ENCODE measurements at places on chromosomes 5 and 9.

DNA sequence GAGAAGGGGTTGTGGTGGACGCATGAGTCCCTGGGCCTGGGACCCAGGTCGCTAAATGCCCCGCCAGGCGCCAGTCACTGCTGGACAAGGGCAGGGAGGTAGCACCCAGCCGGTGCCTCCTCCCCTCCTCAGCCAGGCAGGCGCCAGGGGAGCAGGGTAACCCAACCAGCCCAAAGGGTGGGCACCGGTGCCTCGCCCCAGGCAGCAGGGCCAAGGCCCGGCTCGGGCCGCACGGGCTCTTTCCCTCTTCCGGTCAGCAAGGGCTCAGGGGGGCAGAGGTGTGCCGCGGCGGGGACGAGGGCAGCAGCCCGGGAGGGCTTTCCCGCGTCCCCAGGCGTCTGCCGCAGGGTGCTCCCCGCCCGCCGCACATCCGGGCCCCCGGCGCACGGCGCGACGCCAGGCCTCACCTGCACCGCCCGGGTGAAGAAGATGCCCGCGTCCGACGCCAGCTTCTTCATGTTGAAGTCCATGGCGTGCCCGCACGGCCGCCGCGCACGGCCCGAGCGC lies 393 bp downstream of the SH3GLB2 start:
- no peak for DNase-seq

- no peak for DNase-seq
Observed at GRCh38 chr5:135395451-135395850, 3.6 kb downstream of the MACROH2A1 start.

- peak; percentile 82 for DNase-seq
Observed at GRCh38 chr5:73136055-73136562, 15.7 kb downstream of the TMEM171 start.

- peak; percentile 54 for DNase-seq
Observed at GRCh38 chr5:67094476-67095300, 101.9 kb downstream of the CD180 start.

DNA sequence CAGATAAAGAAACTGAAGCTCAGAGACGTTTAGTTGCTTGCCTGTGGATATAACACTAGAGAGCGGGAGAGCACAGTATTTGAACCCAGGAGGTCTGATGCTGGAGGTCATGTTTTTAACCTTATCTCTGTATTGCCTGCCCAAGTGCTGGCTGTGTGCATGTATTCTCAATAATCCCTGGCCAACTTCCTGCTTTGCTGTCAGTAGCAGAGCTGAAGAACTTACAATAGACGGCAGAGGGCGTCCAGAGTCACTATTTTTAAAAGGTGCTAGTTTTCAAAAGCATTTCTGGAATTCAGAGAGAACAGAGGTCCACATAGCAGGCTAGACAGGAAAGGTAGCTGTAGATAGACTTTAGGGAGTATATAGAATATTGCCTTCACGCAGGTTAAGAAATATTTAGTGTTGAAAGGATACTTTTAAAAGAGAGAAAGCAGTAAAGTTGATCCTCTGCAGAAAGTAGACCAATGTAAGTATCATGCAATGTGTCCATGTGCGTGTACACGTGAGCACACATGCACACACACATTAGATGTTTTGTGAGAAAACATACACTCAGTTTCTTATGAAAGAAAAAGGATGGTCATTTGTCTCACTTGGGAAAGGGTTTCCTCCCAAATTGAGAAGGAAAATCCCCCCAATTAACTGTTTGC lies 46.3 kb downstream of the PTCD2 start:
- DNase-seq: peak; percentile 81

GRCh38 chr5:133086366-133086875 lies 34.6 kb downstream of the HSPA4 start:
- no peak for DNase-seq

GRCh38 chr5:174448041-174448440 lies 276.3 kb upstream of the MSX2 start:
- DNase-seq: no peak

GRCh38 chr9:134411440-134412297 lies 85.4 kb downstream of the RXRA start:
- peak; percentile 38 for DNase-seq

DNA sequence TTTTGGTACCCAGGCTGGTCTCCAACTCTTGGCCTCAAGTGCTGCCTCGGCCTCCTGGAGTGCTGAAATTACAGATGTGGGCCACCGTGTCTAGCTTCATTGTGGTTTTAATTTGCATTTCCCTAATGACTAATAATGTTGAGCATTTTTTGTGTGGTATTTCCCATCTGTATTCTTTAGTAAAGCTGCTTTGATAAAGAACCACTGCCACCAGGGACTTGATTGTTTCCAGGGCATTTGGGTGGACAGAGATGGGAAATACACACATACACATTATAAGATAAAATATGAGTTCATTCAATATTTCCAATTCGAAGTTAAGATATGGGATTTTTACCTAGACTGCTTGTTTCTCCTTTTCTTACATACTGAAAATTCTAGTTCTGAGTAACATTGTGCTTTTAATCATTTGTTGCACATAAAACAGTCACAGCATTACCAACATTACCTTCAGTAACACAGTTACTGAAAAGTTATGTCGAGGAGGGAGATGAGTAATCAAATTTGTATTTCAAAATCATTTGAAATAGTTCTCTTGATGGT lies 28.9 kb downstream of the HABP4 start:
- DNase-seq: peak; percentile 43

DNA sequence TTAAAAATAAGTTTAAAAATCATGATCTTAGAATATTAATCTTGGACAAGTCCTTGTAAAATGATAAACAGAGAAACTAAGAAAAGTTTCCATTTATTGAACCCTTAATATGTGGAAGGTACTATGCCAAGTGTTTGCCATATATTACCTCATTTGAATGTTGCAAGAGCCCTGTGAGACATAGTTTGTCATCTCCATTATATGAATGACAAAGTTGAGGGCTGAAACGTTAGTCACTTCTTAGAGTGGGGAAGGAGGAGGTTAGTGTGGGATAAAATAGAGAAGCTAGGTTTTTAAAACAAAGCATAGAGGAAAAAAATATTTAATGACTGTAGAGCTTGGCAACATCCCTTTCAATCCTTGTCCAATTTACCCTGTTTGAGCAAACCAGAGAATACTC lies 2.0 kb downstream of the TNC start:
- peak; percentile 89 for DNase-seq

DNA sequence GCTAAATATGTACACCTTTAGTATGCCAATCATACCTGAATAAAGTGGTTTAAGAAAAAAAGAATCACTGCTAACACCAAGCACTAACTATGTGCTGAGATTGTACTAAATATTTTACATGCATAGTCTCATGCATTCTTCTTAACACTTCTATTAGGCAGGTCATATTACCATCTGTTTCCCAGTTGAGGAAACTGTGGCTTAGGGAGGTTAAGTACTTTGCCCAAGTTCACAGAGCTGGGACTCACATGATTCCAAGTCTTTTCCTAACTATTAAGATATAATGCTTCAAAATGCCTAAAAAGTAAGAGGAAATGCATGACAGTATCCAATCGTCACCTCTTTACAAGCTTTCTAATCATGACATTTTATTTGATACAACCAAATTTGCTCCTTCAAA lies 69.2 kb upstream of the PLPP6 start:
- DNase-seq: no peak

DNA sequence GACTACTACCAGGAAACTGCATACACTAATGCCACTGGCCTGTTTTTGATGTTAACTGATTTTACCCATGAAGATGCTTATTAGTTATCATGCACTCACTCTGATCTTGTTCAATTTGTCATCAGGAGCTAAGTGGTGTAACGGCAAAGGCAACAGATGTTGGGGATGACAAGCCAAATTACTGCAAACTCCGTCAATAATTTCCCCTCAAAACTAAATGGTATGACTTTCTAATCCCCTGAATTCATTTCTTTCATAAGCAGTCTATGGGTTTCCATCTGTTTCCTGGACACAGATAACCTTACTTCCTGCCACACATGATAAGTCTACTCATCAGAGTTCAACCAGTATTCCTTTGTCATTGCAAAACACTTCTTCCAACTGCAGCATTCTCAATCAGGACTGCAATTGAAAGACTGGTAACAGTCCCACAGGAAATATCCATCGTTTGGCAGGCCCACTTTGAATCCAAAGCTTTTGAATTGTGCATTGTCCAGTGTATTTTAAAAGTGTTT lies 96.2 kb upstream of the SMC2 start:
- no peak for DNase-seq

DNA sequence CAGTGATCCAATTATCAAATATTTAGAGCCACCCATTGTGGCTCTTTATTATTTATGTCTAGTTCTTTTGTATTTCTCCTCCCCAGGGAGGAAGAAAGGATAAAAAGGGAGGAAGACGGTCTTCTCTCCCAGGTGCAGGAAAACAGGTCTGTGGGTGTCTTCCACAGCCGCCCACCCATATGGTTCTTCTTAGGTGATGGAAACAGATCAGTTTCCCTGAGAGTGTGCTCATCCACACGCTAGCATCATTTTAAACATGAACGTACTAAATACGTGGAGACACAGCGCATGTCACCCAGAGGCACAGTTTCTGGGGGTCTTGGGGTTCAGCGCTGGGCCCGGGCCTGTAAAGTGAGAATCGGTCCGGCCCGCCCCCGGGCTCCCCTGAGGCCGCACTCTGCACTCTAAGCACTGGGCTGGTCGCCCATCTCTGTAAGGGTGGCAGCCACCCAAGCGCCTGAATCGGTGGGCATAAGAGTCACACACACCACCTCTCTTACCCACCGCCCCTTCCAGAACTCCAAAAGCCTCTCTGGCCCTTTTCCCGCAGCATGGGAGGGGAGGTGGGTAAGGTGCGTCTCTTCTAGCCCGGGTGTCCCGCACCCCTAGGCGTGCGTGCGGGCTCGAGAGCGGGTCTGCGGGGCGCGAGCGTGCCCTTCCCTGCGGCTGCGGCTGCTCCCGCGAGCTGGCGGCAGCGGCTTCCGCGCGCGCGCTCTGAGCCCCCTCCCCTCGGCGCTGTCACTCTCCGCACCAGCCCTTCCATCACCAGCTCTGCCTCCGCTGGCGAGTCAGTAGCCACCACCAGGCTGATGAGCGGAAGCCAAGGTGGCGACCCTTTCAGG lies 1.3 kb downstream of the PTCH1 start:
- DNase-seq: no peak

DNA sequence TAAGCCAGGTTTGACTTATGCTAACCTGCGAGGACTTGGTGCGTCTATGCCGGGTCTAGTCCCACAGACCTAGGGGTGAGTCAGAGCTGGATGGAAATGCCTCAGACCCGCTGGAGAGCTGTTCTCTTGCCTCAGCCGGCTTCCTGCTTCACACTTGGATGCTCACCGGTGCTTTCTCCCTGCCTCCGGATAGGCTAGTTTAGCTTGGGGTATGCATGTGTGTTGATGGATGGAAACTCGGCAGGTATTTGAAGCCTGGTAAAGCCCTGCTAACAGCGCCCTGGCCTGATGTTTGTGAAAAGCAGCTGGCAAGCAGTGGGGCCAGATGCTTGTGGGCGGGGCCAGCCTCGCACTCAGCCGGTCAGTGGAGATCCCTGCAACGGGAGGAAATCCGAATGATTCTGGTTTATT lies 29.3 kb downstream of the PRRC2B start:
- peak; percentile 67 for DNase-seq

GRCh38 chr5:122639033-122639432 lies 135.8 kb upstream of the SNX2 start:
- DNase-seq: no peak

- no peak for DNase-seq
Observed at GRCh38 chr5:94028001-94028400, 286.6 kb upstream of the POU5F2 start.

DNA sequence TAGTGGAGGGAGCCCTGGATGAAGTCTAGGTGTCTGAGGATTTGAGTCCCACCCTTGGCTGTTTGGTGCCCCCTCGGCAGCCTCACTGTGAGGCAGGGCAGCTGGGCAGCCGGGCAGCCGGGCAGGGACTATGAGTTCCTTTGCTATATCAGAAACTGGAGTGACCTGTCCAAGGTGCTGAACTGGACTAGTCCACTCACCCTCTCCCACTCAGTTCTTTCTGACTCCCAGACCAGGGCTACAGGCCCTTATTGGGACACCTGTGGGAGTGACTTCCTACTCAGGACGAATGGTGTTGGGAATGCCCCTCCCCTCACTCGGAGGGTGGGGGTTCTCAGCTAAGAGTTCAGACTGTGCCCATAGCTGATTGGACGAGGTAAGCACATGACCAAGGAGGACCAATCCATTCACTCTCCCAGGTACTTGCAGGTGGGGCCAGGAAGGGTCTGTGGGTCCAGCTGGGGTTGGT lies 34.1 kb upstream of the RAPGEF1 start:
- DNase-seq: peak; percentile 62

DNA sequence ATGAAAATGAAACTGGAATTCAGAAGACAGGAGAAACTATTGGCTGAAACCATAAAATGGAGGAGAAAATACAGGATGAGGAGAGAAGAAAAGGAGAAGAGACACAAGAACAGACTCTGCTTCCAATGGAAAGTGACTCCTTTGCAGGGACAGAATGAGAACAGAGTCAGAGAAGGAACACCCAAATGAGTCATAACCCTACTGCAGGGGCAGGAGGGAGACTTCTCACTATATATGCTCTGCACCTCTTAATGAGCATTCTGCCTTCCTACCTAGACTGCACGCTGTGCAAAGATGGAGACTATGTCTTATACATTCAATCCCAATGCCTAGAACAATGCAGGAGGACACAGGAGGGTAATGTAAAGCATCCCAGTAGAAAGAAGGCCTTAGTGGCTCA lies 2.1 kb downstream of the SAXO1 start:
- DNase-seq: peak; percentile 6

DNA sequence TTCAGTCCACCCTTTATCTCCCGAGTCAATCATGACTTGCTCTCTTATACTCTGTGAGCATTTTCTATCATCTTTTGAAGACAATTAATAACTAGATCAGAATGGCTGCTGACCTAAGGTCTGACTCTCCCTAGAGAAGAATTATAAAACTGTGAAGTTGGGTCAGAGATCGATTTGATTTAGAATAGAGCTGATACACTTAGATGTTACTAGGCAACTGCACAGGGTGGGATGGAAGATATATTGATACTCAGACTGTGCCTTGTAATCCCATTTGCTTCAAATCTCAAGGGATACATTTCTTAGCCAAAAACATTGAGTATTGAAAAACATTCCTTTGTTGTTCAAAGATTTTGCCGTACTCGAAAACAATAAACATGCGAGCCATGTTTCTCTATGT lies 106.0 kb upstream of the NMUR2 start:
- no peak for DNase-seq

GRCh38 chr5:111668477-111669414 lies 88.2 kb downstream of the NREP start:
- DNase-seq: peak; percentile 73

GRCh38 chr5:34511915-34512314 lies 144.2 kb upstream of the RAI14 start:
- no peak for DNase-seq

- DNase-seq: no peak
Observed at GRCh38 chr9:19378647-19379046, 1.4 kb downstream of the RPS6 start.

DNA sequence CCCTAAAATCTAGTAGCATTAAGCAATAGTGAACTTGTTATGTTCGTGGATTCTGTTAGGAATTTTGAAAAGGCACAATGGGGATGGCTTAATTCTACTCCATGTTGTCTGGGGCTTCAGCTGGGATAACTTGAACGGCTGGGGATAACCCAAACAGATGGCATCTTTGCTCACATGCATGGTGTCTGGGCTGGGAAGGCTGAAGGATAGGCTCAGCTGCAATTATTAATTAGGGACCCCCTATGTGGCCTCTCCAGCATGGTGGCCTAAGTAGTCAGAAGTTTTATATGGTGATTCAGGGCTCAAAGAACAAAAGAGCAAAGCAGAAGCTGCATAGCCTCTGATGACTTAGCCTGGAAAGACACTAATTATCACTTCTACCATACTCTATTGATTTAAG lies 551.1 kb downstream of the PSAT1 start:
- DNase-seq: no peak

- DNase-seq: no peak
Observed at GRCh38 chr9:137606734-137607138, 1.2 kb downstream of the ARRDC1 start.

- DNase-seq: no peak
Observed at GRCh38 chr5:111707630-111708164, 49.3 kb downstream of the NREP start.
